ENCODE measurements at places on chromosomes 3 and 15.

- no peak for DNase-seq
Observed at GRCh38 chr3:159233734-159234133, 431.9 kb downstream of the MFSD1 start.

DNA sequence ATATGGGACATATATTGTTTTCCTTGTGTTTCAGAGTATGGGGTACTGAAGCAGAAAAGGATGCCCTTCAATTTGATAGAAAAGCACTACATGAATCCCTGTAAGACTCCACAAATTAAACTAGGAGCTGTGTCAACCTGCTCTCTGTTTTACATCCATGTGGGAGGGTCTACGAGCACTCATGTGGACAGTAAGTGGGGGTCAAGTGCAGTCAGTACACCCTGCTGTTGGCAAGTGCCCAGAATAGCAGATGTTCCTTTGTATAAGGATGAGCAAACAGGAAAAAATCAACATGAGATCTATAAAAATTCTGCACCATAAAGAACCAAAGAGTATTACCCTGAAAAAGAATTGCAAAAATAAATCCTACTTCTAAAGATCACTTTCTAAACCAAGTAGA is 659.9 kb downstream of the SI start:
- DNase-seq, result peak; percentile 16

- DNase-seq, result no peak
Observed at GRCh38 chr15:67144609-67145311, 79.4 kb downstream of the SMAD3 start.

GRCh38 chr3:15097891-15098290 is 1.1 kb downstream of the RBSN start:
- no peak for DNase-seq

DNA sequence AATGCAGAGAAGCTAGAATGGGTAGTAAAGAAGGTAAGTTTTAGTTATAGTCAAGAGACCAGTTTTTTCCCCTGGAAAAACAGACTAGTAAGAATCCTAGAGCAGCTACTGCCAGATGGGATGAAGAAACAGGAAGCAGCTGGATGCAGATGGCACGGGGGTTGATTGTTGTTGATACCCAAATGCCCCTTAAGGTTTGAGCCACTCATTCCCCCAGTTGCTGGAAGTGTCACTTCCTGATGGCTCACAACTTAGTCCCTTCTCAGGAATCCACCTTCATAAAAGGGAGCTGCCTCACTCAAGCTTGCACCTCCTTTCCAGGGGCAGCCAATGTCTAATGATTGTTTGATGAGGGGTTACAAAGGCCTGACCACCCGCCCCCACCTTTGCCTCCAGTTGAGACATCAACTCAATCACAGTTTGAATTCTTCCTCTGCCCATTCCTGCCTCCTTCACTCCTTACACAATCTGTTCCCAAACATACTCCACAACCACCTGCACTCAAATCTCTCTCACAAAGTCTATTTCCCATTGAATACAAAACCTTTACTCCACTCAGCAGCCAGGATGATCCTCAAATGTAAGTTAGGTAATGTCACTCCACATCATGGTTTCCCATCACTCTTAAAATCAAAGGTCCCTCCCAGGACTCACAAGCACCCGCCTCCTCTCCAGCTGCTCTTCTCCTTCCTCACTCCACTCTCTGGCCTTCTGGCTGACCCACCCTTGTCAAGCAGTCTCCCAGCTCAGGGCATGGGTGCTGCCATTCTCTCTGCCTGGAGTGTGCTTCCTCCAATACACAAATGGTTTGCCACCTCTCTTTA is 450.1 kb upstream of the THBS1 start:
- no peak for DNase-seq

DNA sequence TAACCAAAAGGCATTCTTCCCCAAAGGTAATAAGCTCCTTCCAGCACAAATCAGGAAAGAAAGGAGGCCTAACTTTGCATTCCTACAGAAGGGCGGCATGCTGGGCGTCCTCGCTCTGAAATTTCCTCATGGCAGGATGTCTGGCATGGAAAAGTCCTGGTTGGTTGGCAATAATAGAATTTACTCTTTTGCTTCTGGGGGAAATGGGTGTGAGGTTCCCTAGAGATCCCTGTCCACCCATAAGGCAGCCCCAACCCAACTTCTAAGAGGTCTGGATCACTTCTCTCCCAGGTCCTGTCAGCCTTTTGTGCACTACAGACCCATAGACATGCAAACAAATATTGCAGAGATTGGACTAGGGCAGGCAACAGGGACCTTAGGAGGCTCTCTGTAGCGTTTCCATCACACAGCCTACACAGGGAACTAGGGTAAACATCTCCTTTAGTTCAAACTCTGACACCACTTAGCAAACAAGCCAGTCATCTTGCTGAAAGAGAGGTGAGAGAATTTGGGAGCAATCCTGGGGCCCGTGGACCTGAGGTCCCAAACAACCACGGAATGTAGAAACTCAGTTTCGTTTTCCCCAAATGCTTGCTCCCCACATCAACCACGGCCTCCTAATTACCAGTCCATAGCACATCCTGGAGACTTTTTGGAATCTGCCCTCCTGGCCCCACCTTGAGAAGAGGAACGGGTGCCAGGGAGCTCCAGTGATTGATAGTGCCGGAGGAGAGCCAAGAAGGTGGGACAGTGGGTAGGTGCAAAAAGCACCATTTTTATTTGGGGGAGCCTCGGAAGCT is 2.1 kb downstream of the ZIC4 start:
- DNase-seq, result no peak

GRCh38 chr3:107117922-107118536 is 259.2 kb upstream of the CCDC54 start:
- peak; percentile 89 for DNase-seq

Data from tongue (tissue), 3 donors.